ENCODE measurements at places on chromosomes 7 and 10. TPM values are rescaled to one million over a fixed set of nuclear protein-coding genes. Genes with fewer than 3 reads are reported as not detected.

DNA sequence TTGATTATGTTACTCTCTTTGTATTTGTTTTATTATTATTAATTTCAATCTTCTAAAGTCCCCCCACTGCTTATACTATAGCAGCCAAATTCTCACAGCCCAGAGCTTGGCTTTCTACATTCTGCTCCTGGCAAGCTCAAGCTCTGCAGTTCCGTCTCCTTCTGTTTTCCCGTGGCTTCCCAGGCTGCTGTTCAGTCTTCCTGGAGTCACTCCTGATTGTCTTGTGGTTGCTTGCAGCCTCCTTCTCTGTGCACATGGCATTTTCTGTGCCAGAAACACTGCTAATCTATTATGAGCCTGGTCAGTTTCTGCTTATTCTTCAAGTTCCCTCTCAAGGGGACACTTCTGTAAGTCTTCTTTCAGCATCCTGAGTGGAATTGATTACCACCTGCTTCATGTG, 533.7 kb upstream of the IGFBP3 start:
- DNase-seq = no peak

DNA sequence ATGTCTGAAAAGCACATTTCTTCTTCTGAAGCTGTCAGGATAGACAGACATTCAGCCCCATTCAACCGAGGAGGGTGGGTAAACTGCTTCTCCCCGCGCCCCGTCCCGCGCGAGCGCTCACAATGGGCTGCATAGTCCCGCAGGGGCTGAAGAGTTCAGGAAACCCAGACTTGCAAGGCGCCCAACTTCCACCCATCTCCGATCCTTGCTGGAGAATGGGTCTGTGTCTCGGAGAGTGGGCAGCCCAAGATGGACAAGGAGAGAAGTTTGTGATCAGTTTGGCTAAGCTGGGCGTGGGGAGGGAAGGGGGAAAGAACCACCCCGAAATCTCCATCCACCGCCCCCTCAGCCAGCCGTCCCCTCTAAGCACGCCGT, 686 bp downstream of the AASS start:
- DNase-seq = no peak

LYZL1 gene
- polyA plus RNA-seq = not detected

SLC16A12 gene
- polyA plus RNA-seq = 0.06 TPM

KCNMA1 gene
- 21.4 TPM for polyA plus RNA-seq

GRCh38 chr10:33263453-33263852, 71.0 kb downstream of the NRP1 start:
- DNase-seq = no peak

DNA sequence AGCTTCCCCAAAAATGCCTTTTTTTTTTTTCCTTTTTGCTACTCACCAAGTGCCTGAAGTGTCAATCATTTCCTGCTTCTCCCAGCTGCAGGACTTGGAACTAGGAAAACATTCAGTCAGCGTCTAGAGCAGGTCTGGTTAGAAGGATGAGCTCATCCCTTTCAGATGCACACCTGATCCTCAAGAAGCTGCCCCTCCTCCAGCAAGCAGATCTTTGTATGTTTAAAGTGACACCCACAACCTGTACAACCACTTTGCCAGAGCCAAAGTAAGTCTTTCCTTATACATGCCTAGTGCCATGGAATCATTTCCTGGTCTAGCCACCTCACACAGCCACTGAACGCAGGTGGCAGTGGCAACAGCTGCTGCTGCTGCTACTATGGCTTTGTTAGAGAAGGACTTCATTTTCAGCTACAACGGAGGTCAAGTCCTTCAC, 10.4 kb upstream of the USP54 start:
- no peak for DNase-seq

PLCE1 gene
- 3.7 TPM for polyA plus RNA-seq

FRG2B gene
- polyA plus RNA-seq = not detected

- DNase-seq = no peak
Measured at GRCh38 chr10:110973400-110973799, 54.0 kb downstream of the SHOC2 start.

GRCh38 chr7:128459394-128459878, 3.8 kb downstream of the HILPDA start:
- no peak for DNase-seq

GRCh38 chr10:67695555-67695954, 440 bp downstream of the CTNNA3 start:
- no peak for DNase-seq

DNA sequence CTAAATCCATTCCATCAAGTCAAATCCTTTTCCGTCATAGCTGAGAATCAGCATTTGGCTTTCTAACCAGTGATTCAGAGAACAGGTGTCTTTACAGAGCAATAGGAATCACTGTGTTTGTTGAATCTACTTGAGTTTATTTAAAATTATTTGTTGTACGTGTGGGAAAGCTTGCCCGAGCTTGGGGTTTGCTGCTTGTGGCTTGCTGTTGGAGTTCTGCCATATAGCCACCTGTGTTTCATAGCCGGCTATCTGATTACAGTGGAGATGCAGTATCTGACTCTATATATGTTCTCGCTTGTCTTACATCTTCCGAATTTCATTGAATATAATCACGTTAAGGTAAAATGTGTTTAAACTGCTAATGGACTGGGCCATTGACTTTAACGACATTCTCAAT, 274.3 kb upstream of the MKI67 start:
- DNase-seq = no peak

SLC29A4 gene
- polyA plus RNA-seq = 3.4 TPM

GRCh38 chr10:6128591-6129251, 39.9 kb downstream of the RBM17 start:
- no peak for DNase-seq

DNA sequence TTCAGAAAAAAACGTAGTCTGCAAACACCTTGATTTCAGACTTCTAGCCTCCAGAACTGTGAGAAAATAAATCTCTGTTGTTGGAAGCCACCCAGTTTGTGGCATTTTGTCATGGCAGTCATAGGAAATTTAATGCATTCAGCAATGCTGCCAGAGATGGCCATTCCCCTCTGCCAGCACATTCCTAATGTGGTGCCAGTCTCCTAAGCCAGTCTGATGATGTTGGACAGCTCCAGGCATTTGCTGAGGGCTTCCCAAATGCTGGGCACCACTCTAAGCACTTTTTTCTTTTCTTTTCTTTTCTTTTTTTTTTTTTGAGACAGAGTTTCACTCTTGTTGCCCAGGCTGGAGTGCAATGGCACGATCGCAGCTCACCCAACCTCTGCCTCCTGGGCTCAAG, 666.7 kb upstream of the C7orf33 start:
- DNase-seq = no peak

DNA sequence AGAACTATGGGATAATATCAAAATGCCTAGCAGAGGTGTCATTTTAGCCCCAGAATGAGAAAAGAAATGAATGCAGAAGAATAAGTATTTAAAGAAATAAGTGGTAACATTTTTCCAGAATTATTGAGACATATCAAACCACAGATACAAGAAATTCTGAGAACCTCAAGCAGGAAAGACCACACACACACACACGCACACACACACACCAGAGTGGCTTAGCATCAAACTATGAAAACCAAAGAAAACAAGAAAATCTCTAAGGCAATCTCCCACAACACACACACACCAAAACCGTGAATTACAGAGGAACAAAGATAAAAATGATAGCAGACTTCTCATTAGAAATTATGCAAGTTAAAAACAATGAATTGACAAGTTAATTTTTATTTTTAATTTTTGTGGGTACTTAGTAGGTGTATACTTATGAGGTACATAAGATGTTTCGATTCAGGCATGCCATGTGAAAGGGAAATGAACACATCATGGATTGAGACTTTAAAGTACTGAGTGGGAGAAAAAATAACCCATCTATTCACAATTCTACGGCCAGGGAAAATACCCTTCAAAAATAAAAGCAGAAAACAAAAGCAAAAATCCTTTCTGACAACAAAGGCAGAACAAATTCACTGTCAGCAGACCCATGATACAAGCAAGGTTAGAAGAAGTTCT, 14.6 kb downstream of the PPIF start:
- DNase-seq = no peak

DNA sequence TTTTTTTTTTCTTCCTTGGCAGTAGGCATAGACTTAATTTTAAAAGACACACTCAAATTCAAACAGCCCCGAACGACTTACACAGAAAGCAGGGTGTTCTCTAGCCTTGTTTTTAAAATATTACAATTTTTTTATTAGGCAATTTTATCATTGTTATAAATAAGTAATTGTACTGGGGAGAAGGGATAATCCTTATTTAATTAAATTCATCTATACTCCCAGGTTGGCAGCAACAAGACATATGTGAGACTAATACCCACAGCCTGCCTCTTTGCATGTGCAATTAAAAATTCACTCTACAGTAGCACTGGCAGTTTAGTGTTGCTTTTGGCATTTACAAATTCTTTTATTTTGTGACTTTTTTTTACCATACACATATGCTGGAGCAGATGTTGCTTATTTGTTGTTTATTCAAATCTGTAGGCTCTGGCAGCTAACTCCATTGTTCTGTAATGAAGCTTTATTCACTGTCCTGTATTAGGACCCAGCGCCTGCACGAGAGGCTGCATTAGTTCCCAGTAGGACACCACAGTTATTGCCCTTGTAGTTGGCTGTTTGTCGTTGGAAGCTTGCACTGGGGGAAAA, 84.9 kb upstream of the PPP1R17 start:
- DNase-seq = no peak

DNA sequence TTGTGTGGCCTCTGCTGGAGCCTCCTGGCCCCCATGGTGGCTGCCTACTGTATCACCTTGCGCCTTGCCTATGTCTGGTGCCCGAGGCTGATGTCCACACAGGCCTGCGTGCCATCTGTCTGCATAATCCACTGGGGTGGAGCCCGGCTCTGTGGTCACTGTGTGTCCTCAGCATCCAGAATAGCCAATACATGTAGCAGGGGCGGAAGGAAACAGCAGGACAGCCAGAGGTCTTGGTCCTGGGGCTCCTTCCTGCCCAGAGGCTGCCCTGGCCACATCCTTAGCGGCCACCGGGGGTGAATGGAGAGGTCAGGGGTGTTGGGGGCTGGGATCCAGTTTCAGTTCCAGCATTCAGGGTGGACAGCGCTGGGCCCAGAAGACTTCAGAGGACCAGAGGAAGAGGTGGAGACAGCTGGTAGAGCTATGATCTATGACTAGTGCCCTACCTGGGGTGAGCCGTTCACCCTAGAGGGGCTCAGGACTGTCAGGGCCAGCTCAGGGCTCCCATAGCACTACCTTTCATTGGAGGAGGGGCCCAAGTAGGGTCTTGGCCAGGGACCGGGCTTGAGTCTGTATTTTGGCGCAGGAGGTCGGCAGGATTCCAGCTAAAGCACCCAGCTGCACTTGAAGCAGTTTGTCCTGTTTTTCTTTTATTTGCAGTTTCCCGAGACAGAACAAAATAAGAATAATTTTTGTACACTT, 15.9 kb downstream of the YKT6 start:
- no peak for DNase-seq

GRCh38 chr7:4879396-4880081, 4.0 kb downstream of the RADIL start:
- no peak for DNase-seq

GRCh38 chr7:111784296-111784695, 222.0 kb upstream of the IMMP2L start:
- no peak for DNase-seq

UROS gene
- 56.6 TPM for polyA plus RNA-seq

Data from BJ (cell line).